Activated naive CD4-positive, alpha-beta T cell treated with anti-CD3 and anti-CD28 coated beads, Interleukin-2, amount 50 U/mL, for 72 hours (primary cell): ENCODE measurements at places on chromosomes 11 and 22. TPM values are rescaled to one million over a fixed set of nuclear protein-coding genes. Genes with fewer than 3 reads are reported as not detected.

OR52I2 gene
- not detected for total RNA-seq

DDB1 gene
- total RNA-seq, result 244 TPM

GALNT18 gene
- 19.2 TPM for total RNA-seq

PRR33 gene
- total RNA-seq, result 0.12 TPM

TBX10 gene
- total RNA-seq, result not detected

APOA4 gene
- total RNA-seq, result not detected

GRCh38 chr11:126862664-126863243 is 137.8 kb downstream of the KIRREL3 start:
- no peak for DNase-seq

DNA sequence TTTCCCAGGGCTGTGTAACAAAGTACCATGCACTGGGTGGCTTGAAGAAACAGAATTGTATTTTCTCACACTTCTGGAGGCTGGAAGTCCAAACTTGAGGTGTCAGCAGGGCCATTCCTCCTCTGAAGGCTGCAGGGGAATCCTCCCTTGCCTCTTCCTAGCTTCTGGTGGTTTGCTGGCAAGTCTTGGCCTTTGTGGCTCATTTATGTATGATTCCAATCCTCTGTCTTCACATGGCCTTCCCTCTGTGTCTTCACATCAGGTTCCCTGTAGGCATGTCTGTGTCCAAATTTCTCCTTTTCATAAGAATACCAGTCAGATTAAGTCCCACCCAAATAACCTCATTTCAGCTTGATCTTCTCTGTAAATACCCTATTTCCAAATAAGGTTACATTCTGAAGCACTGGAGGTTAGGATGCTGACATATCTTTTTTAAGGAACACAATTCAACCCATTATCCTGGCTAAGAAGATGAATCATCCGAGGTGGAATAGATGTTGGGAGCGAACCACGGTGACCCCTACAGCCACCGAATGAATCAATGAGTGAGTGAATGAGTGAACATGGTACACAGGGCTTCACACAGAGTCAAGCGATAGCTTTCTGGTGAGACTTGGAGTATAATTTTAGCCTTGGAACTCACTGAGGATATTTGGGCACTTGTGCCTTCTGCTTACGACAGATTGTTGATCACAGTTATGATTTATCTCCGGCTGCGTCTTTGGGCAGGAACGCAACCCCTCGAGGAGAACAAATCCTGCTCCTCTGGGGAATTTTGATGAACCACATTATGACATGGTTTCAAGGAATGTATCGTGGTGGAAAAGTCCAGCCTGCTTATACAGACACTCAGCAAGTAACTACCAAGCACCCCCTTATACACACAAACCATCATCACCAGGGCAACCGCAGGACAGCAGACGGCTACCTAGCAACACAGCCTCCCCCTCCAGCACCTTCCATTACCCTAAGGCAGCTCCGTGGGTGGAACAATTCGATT is 34.3 kb upstream of the MICAL2 start:
- no peak for DNase-seq

DNA sequence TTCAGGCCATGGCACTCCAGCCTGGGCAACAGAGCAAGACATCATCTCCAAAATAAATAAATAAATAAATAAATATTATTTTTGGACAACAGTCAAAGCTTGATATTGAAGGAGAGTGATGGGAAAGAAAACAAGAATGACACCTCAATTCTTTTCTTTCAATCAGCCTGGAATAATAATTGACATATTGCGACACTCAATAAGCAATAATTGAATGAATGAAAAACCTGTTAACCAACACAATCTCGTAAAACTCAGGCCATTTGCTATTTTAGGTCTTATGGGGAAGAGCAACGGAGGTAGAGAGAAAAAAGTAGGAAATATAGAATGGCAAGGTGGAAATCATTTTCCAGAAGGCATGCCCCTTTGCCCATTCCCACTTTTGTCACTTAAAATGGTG is 10.5 kb upstream of the RBFOX2 start:
- DNase-seq, result no peak

- no peak for DNase-seq
Observed at GRCh38 chr11:118674082-118674435, 5.4 kb downstream of the TREH start.

- DNase-seq, result no peak
Observed at GRCh38 chr22:44045145-44045544, 21.0 kb downstream of the PARVB start.

GRCh38 chr11:17988465-17988864 is 24.4 kb downstream of the SERGEF start:
- DNase-seq, result no peak

GRCh38 chr11:72807021-72807693 is 7.1 kb upstream of the ATG16L2 start:
- no peak for DNase-seq

- no peak for DNase-seq
Observed at GRCh38 chr11:69262918-69263735, 30.8 kb upstream of the MYEOV start.

GRCh38 chr11:16669799-16670415 is 68.5 kb upstream of the C11orf58 start:
- no peak for DNase-seq
